ENCODE measurements at places on chromosomes 2 and 18.

- DNase-seq = no peak
Observed at GRCh38 chr2:19611491-19612332, 253.3 kb upstream of the OSR1 start.

- DNase-seq = no peak
Observed at GRCh38 chr2:64298161-64298560, 153.9 kb upstream of the PELI1 start.

DNA sequence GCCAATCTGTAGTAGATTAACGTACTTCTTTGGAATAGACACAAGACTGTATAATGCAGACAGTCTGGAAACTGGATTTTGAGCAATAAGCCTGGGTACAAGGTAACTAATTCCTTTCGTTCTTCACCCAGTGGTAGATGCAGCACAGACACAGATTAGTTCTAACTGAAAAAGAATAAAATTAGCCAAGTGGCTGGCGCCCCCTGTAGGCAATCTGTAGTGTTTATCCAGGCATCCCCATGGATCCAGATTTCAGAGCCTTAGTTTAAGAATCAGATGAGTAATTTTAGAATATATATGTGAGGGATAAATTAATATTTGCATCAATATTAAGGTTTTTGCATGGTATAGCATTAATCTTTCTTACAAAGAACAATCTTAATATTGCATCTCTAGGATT lies 563.9 kb downstream of the DCC start:
- no peak for DNase-seq

DNA sequence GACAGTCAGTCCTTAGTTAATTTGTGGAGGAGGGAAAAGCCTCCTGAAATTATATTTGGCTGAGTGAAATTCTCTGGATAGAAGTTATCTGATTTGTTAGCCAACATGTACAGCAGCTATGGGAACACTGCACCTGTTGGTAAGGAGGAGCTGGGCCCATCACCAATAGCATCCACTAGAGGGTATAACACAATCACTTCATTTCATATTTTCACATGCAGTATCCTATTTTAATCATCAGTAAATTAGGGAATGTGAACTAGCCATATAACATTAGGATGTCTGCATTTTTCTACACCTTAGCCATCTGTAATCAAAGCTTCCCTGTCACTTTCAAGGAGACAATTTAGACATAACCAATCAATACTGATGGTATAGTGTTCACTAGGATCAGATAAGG lies 818.4 kb upstream of the CDH2 start:
- no peak for DNase-seq

DNA sequence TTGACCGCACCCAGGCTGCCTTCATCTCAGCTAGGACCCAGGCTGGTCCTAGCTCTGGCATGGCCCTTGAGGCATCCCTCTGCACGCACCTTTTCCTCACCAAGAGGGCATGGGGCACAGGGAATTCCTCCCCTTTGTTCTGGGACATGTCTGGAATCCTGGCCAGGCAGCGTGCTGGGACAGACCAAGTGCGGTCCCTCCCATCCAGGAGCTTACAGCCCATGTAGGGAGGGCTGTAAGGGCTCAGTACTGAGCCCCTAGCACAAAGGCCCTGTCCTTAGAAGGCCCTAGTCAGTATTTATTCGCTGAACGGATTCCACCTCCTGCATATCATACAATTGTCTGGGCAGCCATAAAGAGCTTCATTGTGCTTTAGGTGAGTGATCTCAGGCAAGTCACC lies 3.0 kb downstream of the TMEM37 start:
- no peak for DNase-seq

DNA sequence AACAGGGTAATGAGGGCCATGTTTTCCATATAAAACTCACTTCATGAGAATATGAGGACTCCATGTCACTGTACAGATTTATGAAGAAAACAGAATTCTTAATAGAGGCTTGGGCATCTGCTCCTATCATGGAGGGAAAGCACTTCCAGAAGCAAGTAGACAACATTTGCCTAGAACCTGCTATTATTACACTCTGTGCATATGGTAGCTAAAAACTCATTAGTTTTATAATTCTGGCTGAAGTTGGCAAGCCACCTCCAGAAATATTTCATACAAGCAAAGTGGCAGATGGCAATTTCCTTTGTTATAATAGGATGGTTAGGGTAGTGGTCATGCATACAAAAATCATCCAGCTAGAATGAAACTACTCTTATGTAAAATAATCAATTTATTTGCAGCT lies 65.8 kb upstream of the TLK1 start:
- DNase-seq = no peak

DNA sequence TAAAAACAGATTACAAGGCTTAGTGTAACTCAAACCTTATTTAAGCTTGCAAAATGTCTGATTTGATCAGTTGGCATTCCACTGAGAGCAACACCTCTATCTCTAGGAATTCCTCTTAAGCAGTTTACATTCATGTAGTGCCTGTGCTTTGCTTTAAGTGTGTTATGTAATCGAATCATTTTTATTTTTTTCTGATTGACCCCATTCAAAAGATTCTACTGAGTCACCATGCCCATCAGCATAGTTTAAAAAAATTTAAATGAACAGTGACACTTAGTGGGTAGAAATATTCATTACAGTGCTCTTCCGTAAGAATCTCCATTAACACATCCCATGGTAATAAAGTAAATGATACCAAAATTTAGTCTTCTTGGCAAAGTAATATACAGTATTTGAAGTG lies 67.8 kb upstream of the SLC4A10 start:
- DNase-seq = no peak

DNA sequence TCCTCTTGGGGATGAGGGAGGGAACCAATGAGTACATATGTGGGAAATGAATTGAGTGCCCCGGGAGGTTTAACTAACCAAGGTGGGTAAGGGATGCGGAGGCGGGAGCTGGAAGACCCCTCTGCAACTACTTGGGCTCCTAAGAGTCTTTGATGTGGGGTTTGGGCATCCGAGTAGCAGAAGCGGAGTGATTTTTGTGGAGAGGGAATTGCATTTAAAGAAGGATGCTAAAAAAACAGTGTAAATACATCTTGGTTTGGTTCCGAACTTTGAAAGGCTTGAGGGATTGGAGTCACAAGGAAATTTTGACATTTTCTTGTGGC lies 215.7 kb downstream of the MCFD2 start:
- peak; percentile 4 for DNase-seq

- DNase-seq = no peak
Observed at GRCh38 chr2:44929735-44930273, 11.7 kb upstream of the SIX3 start.

DNA sequence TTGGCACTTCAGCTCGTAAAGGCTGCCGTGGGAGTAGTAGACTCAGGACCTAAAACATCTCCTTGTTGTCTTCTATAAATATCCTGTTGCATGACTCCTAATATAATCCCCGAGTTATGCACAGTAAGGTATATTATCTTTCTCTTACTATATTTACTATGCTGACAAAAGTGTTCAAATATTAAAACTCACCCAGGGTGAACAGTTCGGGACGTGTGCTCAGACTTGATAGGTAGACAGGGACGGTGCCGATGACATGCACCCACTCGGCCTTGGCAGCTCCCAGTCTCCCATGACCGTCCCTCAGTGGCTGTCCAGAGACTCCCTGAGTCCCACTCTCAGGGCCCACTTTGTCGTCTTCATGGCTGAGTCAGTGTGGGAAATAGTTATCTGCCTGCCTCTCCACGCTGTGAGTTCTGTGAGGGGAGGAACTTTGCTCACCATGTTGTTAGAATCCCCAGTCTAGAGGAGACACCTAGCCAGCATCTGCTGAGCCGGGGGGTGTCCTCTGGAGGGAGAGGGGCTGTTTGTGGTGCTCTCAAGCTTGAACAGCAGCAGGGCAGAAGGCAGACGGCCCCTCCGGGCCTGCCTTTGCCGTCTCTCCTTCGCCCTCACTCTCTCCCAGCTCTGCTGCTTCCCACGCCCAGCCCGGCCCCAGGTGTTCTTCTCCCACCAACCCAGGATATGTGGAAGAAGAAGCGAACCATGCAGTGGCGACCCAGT lies 75.0 kb downstream of the DGKD start:
- DNase-seq = no peak

DNA sequence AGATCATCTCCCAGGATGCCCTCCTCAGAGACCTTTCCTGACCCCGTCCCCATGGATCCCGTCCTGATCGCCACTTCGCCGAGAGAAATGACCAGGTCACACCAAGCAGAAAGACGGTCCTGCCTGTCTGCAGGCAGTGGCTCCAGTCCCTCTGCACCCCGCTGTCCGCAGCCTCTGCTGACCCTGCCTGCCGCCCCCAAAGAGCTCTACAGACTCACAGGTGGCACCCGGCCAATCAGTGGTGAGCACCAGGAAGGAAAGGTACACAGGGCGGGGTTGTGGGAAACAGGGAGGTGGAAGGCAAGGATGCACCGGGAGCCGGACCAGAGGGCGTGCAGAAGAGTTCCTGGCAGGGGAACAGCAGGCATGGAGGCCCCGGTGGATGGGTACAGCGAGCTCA lies 94.8 kb downstream of the NDUFA10 start:
- DNase-seq = no peak

All from central memory CD4-positive, alpha-beta T cell (primary cell).